Activated naive CD8-positive, alpha-beta T cell treated with anti-CD3 and anti-CD28 coated beads, Interleukin-2, amount 50 U/mL, for 16 hours (primary cell): ENCODE measurements at places on chromosomes 16 and 17.

GRCh38 chr17:79388556-79389295 is 222.1 kb downstream of the RBFOX3 start:
- no peak for DNase-seq

- no peak for DNase-seq
Measured at GRCh38 chr16:6157806-6158205, 1060.2 kb upstream of the EEF2KMT start.

DNA sequence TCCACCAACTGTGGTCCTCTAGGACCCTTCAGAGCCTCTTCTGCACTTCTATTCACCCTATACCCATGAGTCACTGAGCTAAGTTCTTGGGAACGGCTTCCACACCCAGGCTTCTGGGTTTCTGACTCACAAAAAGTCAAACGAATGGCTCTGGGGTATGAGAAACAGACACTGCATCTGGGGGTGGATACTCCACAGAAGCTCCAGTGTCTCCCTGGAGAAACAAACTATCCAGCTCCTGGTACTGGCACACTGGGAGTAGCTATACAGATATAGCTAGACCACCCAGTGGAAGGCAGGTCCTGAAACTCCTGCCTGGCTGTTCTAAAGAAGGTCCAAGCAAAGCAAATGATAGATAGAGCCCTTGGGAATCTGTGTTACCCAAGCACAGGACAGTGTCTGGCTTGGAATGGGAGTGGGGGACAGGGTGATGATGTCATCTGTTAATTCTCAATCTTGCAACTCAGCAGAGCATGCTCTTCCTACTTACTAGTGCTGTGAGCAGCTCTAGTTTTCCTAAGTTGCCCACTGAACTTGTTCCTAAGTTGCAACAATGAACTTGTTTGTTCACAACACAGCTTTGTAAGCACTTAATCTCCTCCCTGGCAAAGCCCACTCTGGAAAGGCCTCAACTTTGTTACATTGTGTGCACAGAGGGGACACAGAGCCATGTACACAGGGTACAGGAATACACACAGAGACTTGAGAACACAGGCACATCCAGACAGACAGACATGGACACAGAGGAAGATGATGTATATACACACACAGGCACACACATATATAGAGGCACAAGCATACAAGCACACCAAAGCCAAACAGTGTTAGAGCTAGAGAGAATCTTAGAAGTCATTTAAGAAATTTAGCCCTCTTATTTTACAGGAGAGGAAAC is 6.7 kb downstream of the MMP28 start:
- DNase-seq, result no peak

DNA sequence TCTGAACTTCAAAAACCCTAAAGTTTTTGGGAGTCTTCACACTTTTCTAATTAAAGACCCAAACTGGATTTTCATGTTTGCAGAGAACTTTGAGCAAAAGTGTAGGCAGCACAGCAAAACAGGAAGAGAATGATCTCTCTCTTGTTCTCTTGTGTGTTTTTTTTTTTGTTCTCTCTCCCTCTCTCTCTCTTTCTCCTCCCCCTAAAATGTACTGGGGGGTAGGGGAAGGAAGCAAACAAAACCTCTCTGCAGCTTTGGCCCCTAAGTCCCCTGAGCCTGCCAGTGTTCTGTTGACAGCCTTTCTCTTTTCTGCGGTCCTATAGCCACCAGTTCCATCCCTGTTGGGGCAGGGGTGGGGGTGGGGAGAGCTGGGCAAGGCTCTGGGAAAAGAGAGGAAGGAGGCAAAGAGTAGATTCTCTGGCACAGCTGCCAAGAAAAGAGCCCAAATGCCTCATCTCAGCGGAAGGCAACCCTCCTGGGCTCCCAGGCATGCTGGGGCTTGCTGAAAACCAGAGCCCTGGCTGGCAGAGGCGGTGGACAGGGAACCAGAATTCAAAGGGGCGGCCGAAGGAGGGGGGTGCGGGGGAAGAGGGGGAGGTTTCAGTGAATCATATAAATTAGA is 295.3 kb downstream of the SOX9 start:
- no peak for DNase-seq

GRCh38 chr17:45371414-45372324 is 54.8 kb upstream of the MAP3K14 start:
- DNase-seq, result no peak

DNA sequence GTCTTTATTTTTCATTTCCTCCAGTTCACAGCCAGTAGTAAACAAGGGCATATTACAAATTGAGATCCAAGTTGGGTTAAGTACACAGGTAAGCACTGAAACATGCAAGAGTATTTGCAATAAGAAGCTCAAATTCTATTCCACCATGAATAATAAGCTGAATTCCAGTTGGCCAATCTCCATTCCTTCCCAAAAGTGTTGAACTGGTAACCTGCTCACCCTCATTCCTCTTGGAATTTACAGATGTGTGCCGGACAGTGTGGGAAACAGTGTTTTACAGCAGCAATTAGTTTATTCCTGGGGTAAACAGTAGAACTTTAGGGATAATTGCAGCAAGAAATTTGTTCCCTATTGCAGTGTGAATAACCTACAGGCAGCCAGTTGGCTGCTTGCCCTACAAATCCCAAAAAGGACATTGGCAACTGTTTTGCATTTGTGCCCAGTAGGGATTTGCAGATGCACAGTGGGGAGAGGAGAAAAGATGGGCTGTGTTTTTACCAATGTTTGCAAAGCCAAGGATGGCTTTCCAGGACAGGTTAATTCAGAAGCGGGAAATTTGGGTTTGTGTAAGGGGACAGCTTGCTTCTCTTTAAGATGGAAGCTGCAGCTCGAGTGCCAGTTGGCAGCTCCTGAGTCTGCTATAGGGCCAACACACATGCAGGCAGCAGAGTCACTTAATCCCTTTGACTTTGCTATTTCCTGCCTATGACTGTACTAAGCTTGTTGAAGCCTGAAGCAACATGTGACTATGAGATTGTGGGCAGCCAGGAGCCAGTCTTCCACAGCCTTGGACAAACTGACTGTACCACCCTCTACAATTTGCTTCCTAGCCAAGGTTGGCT is 318.9 kb downstream of the MAP2K6 start:
- DNase-seq, result no peak
